Dermis blood vessel endothelial cell (primary cell): ENCODE measurements at places on chromosomes 12 and 14.

DNA sequence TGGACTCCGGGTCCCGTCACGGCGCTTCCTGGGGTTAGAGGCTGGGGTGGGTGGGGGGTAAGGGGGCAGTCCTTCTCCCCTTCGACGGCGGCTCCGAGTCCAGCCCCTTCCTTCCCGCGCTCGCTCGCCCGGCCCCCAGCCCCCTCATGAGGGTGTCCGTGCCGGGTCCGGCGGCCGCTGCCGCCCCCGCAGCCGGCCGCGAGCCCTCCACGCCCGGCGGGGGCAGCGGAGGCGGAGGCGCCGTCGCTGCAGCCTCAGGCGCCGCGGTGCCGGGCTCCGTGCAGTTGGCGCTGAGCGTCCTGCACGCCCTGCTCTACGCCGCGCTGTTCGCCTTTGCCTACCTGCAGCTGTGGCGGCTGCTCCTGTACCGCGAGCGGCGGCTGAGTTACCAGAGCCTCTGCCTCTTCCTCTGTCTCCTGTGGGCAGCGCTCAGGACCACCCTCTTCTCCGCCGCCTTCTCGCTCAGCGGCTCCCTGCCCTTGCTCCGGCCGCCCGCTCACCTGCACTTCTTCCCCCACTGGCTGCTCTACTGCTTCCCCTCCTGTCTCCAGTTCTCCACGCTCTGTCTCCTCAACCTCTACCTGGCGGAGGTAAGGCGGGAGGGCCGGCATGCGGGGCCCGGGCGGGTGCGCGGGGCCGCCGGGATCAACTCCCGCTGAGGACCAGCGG is 500 bp downstream of the GPR137C start:
- DNase-seq: peak; percentile 37

DNA sequence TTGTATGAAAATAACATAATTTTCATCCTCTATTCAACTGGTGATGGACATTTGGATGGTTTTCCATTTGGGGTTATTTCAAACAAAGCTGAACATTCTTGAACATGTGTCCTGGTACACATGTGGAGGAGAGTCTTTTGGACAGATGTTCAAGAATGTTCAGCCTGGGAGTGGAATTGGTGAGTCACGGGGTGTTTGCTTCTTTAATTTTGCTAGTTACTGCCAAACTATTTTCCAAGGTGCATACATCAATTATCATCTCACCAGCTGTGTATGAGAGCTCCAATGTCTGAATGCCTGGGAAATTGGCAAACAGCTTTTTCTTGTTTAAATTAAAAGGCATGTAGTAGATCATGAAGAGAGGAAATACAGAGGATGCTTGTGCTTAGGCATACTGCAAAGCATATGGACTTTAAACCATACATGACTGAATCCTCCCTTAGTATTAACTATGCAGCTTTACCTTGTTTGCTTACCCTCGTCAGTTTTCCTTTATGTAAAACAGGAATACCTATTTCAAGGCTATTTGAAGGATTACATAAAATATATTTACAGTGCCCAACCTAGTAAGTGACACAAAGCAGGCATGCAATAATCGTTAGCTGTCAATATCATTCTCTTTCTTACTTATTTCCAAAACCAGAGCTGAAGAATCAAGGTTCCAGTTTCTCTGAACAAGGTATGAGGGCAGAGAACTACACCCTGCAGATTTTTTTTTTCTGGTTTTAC is 152.1 kb downstream of the ITPR2 start:
- DNase-seq: peak; percentile 46

- no peak for DNase-seq
Measured at GRCh38 chr12:82426586-82426985, 68.3 kb downstream of the METTL25 start.

GRCh38 chr12:58967561-58967960 is 47.3 kb upstream of the LRIG3 start:
- DNase-seq: no peak

- DNase-seq: no peak
Measured at GRCh38 chr12:96948782-96949181, 41.7 kb downstream of the NEDD1 start.

DNA sequence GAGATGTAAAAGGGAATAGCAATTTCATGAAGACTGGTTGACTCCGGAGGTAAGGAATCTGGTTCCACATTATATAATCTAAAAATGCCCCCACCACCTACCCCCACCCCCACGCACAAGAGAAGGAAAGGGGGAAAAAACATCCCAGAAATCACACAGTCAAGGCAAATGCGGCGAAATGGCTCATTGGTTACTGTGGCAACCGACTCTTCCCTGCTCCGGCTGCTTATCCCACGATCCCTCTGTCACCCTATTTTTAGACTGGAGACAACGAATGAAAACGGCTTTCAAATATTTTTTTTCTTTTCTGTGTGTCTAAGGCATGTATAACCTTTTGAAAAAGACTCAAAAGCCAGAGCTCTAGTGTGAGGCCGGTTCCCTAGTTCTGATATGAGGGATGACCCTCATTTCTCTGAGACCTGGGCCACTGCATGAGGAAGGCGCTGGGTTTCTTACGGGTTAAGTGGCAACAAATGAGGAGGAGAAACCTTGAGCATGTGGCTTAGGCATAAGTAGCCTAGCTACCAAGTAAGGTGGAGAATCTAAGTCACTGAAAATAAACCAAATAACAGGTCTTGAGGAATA is 148.3 kb upstream of the GRIN2B start:
- DNase-seq: no peak

- DNase-seq: peak; percentile 2
Measured at GRCh38 chr12:7602277-7602676, 63.4 kb downstream of the APOBEC1 start.

DNA sequence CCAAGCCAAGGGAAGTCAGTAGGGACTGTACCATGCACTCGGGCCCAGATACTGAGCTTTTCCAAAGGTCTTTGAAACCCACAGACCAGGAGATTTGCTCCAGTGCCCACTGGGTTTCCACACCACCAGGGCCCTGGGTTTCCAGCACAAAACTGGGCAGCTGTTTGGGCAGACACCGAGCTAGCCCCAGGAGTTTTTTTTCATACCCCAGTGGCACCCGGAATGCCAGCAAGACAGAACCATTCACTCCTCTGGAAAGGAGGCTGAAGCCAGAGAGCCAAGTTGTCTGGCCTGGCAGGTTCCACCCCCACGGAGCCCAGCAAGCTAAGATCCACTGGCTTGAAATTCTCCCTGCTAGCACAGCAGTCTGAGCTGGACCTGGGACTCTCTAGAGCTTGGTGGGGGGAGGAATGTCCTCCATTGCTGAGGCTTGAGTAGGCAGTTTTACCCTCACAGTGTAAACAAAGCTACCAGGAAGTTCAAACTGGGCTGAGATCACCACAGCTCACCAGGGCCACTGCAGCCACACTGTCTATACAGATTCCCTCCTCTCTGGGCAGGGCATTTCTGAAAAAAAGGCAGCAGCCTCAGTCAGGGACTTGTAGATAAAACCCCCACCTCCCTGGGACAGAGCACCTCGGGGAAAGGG is 793.7 kb downstream of the RPS29 start:
- DNase-seq: no peak

- no peak for DNase-seq
Measured at GRCh38 chr12:77882709-77883108, 52.0 kb downstream of the NAV3 start.

GRCh38 chr14:92310776-92311375 is 12.1 kb upstream of the SLC24A4 start:
- no peak for DNase-seq

DNA sequence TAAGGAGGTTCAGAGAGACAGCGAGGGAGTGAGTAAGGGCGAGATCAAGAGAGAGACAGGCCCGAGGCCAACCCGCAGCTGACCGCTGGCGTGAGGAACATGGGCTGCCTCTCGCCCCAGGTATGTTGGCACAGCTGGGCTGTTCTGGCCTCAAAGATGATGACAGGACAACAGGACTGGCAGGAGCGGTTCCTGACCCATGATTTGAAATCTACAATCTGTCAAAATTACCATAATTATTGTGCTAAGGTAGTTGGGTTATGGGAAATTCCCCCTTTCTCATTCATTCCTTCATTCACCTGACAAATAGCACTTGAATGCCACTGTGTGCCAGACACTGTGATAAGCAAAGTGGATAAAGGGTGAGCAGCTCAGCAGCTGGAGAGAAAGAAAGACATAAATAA is 5.1 kb upstream of the ENDOU start:
- DNase-seq: no peak
